NK-92 treated with Interleukin-12 subunit alpha and Interleukin-12 subunit beta, amount 100 ng/mL, for 24 hours (cell line): ENCODE measurements at places on chromosomes 11 and 22.

GRCh38 chr11:72755713-72756285 lies 3.6 kb upstream of the ARAP1 start:
- DNase-seq: no peak

DNA sequence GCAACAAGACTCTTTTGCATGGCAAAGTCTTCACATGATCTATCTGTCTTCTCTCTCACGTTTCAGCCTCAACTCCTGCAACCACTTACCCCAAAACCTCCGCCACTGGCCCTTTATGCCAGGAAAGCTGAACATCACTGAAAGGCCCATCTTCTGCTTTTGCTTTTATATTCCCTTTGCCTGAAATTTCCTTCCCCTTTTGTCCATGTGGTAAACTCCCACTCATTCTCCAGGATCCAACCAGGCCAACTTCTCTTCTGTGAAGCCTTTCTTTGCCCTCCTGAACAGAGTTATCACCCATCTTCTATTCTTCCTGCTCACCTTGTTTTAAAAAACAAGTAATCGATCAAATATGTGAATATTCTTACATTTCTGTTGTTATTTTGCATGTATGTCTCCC lies 117.8 kb downstream of the WNT11 start:
- DNase-seq: no peak

DNA sequence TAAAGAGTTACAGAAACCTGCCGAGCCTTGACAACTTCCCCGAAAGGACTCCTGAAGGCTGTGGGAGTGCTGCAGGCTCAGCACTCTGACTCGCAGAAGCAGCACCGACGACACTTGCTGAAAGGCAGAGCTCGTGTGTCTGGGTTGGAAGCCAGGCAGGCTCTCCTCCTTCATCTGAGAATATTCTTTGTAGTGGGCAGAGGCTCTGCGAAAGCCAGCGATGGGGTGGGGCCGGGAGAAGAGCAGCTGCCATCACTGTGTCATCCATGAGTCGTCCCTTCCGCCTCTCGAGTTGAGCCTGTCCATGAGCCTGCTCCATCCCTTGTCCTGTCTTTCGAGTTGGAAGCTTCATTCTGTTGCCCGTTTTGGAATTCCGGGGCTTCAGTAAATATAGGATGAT lies 11.9 kb downstream of the GLB1L2 start:
- DNase-seq: no peak

DNA sequence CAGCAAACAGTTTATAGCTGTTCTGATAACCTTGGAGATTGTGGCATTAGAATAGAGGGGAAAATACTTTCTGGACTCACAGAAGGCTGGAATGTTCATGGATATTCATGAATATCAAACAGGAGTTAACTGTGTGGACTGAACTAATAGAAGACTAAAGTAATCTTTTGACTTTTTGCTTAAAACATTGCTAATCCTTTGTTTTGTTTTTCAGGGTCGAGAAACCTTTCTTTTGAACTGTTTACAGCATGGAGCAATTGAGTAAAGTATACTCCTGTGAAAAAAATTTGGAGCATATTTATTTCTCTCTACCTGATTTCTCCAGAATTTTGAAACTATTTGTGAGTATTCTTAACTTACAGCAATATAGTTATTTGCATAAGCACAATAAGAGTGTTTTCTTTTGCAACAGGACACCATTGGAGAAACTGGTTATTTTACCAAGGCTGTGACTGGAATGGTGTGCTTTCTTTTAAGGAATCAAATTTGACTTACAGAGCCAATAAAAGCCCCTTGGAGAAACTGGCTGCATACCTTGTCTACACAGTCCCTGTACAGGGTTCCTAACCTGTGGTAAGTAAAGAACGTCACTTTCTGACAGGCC lies 821.6 kb downstream of the TBC1D22A start:
- no peak for DNase-seq

- peak; percentile 98 for DNase-seq
Observed at GRCh38 chr11:6682936-6683861, at the start of gene MRPL17. MRPL17 (minus strand) TSS chr11:6683340; CDS start chr11:6683296, 44 bp downstream.

DNA sequence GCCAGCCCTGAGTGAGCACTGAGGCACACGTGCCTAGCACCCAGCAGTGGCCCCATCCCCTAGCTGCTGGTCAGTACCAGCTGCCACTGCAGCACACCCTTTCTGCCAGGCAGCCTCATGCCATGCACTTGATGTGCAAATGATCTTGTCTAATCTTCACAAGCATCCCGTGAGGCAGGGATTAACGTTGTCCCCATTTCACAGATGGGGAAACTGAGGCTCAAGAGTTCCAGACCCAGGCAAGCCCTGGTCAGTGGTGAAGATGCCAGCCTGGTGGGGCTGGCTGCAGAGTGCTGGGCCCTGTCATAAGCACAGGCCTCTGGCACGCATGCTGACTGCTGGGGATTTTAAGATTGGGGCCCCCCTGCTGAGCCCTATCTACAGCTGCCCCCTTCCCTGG lies 8.4 kb upstream of the CDKN1C start:
- no peak for DNase-seq

- no peak for DNase-seq
Observed at GRCh38 chr22:33224841-33225240, 166.7 kb upstream of the SYN3 start.

GRCh38 chr22:20566420-20567260 lies 59.2 kb downstream of the MED15 start:
- no peak for DNase-seq
